Ovary (tissue), 10 donors: ENCODE measurements at places on chromosomes 1 and 21.

GRCh38 chr1:169348383-169349036 is 19.1 kb downstream of the NME7 start:
- no peak for DNase-seq

GRCh38 chr21:38869946-38870345 is 64.2 kb downstream of the ETS2 start:
- no peak for DNase-seq

DNA sequence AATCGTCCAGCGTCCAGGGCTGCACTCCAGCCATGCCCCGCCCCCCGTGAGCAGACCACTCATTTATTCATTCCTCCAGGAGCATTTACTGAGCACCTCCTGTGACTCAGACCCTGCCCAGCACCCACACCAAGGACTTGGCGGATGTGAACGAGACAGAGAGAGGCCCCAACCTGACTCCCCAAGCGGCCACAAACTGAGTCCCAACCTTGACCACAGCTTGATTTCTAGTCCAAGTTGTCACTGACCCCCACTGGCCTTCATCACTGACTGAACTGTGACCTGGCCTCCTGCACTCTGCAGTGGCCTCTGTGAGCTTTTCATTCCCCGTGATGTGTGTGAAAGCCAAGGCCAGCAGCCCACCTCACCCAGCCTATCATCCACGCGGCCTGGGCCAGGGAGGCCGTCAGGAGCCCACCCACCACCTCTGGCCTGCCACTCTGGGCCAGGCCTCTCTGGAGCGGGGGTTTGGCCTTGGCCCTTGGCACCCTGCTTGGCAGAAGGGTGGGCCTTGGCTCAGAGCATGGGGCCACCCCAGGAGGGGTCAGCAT is 19.3 kb upstream of the RUNX3 start:
- DNase-seq, result no peak

GRCh38 chr1:39378377-39378776 is 113.1 kb upstream of the BMP8A start:
- DNase-seq, result no peak

GRCh38 chr1:240705579-240705978 is 93.6 kb upstream of the GREM2 start:
- DNase-seq, result no peak

DNA sequence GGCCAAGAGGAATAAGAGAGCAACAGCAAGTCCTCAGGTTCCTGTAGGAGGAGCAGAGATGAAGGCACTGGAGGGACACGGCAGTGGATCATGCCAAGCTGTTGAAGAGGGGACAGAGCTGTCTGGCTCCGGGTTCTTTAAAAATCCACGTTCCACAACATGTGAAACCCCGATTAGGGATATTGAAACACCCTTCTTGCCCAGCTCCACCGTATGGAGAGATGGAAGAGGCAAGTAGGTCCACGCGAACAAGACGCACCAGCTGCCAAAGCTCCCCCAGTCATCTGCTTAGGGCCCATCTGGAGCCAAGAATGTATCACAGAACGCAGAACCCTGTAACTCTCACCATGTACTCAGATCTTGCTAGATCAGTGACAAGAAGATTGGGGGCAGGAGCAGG is 3.9 kb downstream of the C1orf198 start:
- DNase-seq, result no peak

DNA sequence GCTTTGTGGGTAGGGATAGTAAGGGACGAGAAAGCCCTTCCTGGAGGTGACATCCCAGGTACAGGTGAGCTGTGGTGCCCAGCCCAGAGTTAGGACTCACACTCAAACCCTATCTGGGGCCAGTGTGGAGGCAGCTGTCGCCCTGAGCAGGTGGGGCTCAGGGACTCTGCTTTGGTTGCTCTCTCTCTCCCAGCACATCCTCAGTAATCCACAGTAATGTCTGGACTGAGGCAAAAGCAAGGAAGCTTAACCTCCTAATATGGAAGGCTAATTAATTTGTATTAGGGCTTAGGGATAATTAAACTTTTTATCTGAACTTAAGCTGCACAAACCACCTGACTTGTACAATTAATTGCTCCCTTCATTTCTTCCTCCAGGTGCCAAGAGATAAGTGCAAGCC is 38.2 kb downstream of the DDX20 start:
- no peak for DNase-seq

DNA sequence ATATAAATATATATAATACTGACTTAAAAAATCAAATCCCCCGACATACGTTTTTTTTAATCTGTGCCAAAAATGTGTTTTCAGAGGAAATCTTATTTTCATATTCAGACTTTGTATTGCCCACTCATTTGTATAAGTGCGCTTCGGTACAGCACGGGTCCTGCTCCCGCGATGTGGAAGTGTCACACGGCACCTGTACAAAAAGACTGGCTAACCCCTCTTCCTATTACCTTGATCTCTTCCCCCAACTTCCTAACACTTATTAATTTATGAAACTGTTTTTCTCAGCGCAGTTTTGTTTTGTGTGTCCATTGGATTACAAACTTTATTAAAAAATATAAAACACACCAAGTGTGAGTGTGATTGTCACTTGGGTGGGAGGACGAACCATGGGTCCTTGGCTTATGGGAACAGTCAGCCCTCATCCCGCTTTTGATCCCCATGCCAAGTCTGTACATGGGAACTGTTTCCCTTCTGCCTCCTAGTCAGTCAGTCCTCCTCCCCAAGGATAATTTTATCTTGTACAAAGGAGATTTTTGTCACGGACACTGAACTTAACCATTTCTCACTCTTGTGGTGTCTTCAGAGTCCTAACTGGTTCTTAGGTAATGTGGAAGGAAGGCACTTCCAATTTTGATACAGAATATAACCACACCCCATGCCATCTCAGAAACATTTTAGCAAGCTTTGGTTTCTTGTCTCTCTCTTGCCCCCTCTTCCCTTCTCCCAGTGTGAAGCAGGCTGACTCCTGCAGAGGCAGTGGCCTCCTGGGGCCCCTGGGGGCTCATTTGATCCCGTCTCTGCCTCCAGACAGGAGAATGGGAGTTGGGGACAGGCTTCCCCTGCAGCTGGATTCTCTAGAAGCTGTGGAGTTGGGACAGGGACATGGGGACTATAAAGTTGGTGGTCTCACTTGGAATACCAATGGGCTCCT is 35.5 kb downstream of the ZBTB17 start:
- DNase-seq, result no peak

- DNase-seq, result no peak
Measured at GRCh38 chr1:44587796-44588460, 86.4 kb downstream of the TMEM53 start.

DNA sequence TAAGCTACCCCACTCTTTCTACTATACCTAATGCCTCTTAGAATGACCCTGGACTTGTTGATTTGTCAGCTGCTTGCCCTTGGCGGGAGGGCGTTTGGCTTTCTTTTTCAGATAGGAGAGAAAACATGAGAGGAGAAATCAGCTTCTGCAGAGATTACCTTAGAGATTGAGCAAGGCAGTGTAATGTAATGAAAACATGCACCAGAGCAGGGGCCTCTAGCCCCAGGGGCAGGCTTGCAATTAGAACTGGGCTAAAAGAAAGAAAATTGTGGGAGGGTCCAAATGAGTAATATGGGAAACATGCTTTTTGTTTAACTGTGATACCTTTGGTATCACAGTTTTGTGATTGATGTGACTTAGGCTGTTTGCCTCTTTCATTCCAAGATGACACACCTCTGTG is 89.7 kb downstream of the PBX1 start:
- DNase-seq, result no peak

DNA sequence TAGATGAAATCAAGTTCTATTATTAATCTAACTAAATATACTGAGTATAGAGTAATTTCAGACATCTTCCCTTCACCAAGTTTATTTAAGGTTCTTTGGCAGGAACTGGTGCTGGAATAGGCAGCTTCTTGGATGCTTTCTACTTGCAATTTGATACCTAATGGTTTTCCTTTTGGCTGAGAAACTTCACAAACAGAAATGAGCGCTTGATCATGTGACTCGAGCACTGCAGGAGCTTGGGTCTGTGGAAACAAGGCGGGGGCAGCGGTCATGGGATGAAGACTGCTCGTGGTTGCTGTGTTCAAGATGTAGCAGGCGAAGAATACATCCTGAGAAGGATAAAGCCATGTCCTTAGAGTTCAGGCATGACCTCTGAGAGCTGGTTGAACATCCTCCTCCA is 136.8 kb downstream of the PTPRC start:
- DNase-seq, result no peak
